Stimulated activated CD8-positive, alpha-beta memory T cell treated with anti-CD3 and anti-CD28 coated beads, Interleukin-4, amount 100 ng/mL, for 4 hours (primary cell): ENCODE measurements at places on chromosomes 7 and 10.

GRCh38 chr10:12703813-12704212 is 297.7 kb downstream of the CCDC3 start:
- no peak for DNase-seq

GRCh38 chr7:85567983-85568382 is 381.1 kb upstream of the SEMA3D start:
- DNase-seq = no peak

DNA sequence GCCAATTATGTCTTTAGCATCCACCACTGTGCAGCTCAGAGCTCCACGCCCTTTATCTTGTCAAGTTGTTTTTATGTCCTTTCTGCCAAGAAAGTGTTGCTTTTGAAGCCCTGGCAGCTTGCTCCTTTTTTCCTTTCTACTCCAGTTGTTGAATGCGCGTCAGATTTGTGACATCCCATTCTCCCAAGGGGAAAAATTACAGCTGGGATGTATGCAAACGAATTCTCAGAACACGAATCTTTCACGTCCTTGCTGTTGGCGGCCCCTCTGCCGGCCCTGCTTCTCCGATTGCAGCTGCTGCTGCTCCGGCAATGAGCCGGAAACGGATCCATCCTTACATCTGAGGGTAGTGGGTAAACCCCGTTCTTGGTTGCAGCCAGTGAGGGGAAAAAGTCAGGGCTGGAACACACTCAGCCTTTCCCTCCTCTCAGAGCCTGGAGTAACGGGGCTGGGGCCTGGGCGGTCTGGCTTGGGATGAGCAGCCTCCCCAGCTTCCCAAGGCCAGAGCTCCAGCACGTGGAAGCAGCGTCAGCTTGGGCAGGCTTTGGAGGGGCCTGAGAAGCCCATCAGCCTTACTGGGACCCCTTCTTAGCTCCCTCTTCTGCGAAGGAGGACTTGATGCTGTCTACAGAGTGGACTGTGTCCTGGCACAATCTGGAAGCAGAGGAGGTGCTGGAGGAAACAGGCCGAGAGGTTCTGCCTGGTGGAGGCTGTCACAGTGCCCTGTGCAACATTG is 79.0 kb upstream of the CHST15 start:
- DNase-seq = no peak

- DNase-seq = no peak
Measured at GRCh38 chr10:35412900-35413491, 76.7 kb downstream of the CCNY start.

DNA sequence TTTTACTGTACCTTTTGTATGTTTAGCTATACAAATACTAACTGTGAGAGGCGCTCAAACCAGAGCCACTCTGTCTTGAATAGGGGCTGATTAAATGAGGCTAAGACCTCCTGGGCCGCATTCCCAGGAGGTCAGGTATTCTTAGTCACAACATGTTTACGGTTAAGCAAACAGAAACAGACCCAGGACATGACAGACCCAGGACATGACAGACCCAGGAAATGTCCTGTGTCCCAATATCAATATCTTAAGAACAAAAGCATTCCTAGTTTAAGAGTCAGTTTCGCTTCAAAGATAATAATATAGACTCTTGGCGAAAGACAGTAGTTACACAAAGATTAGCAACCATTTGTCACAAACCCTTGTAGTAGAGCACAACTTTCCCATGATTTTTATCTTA is 304.5 kb downstream of the CCSER2 start:
- no peak for DNase-seq

DNA sequence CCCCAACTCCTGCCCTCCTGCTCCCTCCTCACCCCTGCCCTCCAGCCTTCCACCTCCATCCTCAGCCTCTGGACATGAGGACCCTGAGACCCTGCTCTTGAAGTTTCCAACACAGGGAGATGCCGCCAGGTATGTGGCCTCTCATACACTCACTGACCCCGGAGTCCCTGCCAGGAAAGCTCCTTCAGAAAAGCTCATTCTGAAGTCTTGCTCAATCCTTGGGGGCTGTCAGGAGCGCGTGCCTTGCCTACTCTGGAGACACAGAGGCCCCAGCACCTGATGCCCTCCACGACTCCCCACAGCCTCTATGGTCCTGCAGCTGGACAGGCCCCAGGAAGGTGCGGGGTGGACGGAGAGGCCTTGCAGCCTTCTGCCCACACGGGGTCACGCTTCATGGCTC is 11.0 kb downstream of the NUDT1 start:
- DNase-seq = no peak

- DNase-seq = no peak
Measured at GRCh38 chr10:11663763-11664555, 52.5 kb upstream of the USP6NL start.

GRCh38 chr10:42933448-42934340 is 143.2 kb upstream of the RET start:
- no peak for DNase-seq

DNA sequence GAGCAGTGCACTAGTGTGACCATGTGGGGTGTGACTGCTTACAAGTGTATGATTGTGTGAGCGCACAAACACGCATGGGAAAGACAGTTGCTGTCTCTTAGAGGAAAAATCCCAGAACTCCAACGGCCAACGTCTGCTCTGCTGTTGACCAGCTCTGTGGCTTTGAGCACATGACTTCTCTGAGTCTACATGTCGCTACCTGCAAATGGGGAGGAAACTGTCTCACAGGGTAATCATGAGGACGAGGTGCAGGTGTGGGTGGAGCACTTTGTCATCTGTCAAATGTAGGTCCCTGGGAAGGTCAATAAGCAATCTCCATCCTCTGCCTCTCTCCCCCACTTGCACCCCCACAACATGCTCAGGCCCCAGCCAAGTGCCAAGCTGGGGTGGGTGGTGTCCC is 31.2 kb upstream of the TLX1 start:
- no peak for DNase-seq

DNA sequence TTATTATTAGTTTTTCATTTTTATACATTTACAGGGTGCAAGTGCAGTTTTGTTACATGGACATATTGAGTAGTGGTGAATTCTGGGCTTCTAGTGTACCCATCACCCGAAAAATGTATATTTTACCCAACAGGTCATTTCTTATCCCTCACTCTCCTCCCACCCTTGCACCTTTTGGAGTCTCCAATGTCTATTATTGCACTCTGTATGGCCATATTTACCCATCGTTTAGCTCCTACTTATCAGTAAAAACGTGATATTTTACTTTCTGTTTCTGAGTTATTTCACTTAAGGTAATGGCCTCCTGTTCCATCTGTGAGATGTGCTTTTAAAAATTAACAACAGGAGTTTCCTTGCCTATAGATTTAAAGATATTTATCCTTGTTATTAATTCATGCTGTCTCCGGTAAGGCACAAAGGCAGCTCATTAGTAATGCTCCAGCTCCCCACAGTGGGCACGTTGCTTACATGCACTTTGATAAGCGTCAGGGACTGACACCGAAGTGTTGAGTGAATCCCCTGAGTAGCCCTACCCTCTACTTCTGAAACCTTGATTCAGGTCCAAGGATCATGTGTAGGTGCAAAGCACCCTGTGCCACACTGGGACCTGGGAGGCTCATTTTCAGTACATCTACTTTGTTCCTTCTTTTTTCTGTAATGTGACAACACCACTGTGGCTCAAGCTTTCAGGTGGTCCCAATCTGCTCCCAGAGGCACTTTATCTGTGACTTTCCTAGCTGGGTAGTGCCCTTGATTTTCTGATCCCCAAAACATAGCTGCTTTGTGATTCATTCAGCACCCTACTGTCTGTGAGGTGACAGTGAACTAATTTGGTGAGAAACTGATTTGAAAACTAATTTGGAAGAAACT is 27.3 kb downstream of the HYAL4 start:
- no peak for DNase-seq

DNA sequence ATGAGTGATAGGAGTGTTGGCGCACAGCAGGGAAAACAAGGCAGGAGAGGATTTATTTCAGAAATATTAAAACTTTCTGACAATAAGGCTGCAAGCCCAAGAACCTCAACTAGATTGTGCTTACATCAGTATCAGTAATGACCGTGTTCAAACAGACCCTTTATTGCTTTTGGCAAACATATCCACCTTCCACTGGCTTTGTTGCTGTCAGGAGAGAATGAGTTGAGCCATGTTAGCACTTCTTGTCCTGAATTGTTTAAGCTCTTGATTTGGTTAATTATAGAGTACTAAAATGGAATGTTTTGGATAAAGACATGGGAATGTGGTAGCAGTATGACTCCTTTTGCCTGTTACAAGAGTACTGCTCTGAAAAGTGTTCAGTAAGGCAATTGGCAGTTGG is 3.8 kb downstream of the AHCYL2 start:
- DNase-seq = no peak

GRCh38 chr10:74976565-74976964 is 134.9 kb upstream of the SAMD8 start:
- DNase-seq = no peak

DNA sequence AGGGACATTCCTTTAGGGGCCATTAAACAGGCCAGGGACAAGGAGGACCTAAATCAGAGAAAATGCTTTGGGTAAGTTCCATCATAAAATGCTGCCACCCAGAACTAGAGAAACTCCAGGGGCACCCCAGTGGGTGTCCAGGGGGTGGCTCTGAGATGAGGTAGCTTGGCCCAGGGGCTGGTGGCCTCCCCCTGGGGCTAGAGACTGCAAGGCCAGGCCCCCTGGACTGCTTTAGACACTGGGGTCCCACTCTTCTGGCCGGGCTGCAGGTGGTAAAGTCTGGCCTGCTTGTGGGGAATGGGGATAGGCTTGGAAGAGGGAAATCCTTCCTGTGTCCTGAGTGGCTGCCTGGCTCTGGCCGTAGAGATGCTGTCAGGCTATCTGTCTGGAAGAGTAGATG is 169.6 kb upstream of the PODXL start:
- no peak for DNase-seq

GRCh38 chr10:117126034-117126433 is 12.0 kb downstream of the VAX1 start:
- no peak for DNase-seq

- no peak for DNase-seq
Measured at GRCh38 chr7:6023974-6024435, 7.2 kb upstream of the ANKRD61 start.

DNA sequence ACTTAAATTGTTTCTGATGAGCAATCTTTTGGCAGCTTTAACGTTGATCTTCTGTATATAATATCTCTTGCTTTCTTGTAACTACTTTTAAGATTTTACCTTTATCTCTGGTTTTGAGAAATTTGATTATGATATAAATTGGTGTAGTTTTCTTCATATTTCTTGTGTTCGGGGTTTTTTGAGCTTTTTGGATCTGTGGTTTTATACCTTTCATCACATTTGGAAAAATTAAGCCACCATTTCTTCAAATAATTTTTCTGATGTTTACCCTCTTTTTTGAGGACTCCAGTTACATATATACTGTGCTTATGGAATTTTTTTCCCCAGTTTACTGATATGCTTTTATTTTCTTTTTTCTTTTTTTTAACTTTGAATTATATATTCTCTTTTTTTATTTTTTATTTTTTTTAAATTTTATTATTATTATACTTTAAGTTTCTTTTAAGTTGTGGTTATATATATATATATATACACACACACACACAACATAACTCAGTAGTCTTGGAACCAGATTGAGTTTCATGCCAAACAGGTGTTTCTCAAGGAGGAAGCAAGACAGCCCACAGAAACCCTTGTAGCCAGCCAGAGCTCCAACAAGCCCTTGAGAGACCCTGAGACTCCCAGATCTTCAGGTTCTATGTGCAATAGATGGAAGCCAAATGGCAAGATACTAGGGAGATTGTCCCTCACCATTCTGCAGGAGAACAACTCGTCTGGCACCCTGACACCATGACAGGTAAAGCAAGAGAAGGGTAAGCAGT is 27.5 kb upstream of the NME8 start:
- no peak for DNase-seq

DNA sequence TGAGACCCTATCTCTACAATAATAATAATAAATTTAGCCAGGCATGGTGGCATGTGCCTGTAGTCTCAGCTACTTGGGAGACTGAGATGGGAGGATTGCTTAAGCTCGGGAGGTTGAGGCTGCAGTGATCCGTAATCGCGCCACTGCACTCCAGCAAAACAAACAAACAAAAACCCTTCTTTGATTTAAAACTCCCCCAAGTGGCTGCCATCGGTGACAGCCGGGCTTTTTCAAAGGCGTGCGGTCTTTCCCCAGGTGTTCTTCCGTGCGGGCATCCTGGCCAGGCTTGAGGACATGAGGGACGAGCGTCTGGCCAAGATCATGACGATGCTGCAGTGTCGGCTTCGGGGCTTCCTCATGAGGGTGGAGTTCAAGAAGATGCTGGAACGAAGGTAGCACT is 1.9 kb upstream of the MYH16 start:
- no peak for DNase-seq

- DNase-seq = no peak
Measured at GRCh38 chr7:96558530-96558929, 151.1 kb downstream of the SEM1 start.

GRCh38 chr10:5509691-5510090 is 10.3 kb upstream of the CALML5 start:
- DNase-seq = no peak

DNA sequence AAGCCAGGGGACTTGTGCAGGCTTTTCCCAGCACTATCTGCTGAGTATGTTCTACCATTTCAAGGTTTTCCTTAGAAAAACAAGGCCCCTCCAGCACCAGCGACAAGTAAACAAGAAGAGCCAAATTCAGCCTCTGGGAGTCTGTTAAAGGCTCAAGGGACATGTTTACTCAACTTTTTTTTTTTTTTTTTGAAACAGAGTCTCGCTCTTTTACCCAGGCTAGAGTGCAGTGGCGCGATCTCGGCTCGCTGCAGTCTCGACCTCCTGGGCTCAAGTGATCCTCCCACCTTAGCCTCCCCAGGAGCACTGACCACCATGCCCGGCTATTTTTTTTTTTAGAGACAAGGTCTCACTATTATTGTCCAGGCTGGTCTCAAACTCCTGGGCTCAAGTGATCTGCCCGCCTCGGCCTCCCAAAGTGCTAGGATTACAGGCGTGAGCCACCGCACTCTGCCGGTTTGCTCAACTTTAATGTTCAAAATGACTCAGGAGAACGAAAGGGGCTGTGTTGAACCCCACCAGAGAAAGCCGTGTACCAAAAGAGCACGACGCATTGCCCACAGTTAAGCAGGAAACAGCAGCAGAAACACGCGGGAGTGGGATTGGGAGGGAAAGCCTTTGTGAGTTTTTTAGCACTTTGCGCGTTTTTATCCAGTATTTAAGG is 772 bp downstream of the PRDX3 start:
- DNase-seq = no peak

GRCh38 chr7:148419856-148420832 is 170.4 kb upstream of the C7orf33 start:
- DNase-seq = no peak

DNA sequence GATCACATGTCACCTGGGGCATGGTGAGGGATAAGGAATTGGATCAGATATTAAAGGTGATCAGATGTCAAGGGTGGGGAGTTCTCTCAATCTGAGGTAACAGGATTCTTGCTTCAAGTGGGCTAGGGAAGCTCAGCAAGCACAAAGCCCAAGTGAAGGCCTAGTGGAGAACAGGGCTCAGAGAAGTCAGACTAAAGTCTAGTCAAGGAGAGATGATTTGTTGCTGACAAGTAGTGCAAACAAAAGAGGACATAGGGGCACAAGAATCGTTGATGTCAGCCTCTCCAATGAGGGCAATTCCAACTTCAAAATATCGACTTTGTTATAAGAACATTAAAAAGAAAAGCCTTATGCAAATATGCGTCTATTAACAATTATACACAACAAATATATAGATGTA is 852.8 kb upstream of the CELF2 start:
- no peak for DNase-seq

GRCh38 chr7:94052398-94053180 is 48.4 kb upstream of the BET1 start:
- no peak for DNase-seq
